NCI-H1092 treated with DMSO at 0.1 percent for 48 hours (cell line): ENCODE measurements at places on chromosomes 13 and 19.

DNA sequence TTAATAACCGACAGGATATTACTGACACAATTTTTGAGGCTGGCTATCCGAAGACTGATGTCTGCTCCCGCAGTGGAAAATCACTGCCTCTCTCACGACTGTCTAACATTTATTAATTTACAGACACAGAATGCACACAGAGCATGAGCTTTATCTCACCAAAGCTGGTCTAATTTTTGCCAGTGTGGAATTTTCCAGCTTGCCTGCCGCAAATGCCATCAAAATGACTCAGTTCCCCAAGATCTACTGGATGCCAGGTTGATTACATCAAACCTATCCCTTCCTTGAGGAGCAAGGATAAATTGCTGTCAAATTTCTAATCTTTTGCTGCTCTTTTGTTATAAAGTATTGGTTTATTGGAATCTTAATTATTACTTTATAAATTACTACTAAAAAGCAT is 1775.1 kb upstream of the PCDH20 start:
- DNase-seq = no peak

GRCh38 chr13:99220199-99220935 is 19.7 kb downstream of the UBAC2 start:
- DNase-seq = no peak

DNA sequence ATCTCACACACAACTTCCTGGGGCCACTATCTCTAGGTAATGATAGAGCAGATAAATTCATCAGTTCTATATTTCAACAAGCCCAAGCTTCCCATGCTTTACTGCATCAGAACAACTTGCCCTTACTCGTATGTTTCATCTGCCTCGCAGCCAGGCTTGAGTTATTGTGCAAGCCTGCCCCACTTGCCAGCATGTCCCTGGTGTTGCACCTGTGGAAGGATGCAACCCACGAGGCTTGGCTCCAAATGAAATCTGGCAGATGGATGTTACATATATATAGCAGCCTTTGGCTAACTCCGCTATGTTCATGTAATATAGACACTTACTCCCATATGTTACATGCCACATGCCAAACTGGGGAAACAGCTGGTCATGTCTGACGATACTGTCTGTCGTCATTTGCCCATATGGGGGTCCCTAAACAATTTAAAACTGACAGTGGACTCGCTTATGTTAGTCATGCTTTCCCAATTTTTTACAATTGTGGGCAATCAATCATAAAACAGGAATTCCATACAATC is 6.2 kb downstream of the ERVK3-1 start:
- DNase-seq = no peak

DNA sequence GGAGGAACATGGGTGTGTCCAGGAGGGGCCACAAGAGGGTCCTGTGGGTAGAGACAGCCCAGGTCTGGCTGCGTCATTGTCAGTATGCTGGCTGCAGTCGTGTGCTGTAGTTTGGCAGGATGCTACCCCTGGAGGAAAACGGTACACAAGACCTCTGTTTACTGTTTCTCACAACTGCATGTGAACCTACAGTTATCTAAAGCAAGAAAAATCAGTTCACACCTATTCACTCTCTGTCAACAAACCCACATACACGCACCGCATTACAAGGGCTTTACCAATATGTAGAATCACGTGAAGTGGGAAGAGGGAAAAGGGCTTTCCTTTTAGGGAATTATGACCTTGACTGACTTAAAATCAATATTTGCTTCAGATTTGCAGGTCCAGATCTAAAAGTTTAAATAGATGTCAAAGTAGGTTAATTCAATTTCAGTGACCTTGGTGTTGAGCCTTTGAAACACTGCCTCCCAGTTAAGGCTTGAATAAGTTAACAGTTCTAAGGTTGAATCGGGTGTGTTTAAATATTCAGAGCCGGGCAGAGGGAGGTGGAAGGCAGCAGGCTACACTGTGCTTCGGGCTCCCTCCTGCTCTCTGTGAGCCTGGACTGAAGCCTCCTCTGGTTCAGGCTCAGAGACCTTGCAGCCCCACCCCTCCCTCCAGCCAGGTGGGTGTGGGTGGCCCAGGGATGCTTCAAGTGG is 17.2 kb upstream of the MCF2L start:
- DNase-seq = no peak

DNA sequence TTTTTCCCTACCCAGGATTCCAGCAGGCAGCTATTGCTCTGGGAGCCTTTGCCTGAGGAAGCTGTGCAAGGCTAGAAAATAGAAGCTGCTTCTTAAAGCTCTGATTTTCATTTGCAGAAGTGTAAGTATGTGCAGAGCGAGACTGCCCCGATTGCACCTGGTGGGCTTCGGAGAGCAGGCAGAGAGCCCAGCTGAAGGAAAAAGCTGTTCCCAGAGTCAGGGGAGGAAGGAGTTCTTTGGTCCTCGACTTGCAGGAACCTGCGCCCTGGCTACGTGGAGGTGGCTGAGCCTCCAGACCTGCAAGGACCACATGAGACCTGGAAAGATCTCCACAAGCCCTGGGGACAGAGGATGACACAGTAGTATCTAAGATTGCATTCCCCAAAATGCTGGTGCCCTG is 235.0 kb upstream of the ARGLU1 start:
- DNase-seq = no peak

DNA sequence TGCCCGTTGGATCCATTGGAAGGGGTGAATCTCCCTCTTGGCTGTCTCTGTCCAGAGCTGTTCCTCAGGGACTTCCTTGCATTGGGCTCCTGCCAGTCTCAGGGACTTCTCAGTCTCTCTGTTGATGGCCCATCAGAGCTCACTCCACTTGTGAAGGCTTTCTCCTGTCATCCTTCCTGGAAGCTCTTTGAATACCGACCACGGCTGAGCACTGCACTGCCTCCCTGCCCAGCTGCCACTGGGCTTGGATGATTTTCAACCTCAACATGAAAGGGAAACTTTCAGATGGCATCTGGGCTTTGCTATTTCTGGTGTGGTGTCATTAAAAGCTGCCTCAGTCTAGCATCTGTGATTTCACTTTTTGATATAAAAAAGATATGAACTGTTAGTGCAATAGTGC is 66.1 kb upstream of the ANKRD10 start:
- no peak for DNase-seq

DNA sequence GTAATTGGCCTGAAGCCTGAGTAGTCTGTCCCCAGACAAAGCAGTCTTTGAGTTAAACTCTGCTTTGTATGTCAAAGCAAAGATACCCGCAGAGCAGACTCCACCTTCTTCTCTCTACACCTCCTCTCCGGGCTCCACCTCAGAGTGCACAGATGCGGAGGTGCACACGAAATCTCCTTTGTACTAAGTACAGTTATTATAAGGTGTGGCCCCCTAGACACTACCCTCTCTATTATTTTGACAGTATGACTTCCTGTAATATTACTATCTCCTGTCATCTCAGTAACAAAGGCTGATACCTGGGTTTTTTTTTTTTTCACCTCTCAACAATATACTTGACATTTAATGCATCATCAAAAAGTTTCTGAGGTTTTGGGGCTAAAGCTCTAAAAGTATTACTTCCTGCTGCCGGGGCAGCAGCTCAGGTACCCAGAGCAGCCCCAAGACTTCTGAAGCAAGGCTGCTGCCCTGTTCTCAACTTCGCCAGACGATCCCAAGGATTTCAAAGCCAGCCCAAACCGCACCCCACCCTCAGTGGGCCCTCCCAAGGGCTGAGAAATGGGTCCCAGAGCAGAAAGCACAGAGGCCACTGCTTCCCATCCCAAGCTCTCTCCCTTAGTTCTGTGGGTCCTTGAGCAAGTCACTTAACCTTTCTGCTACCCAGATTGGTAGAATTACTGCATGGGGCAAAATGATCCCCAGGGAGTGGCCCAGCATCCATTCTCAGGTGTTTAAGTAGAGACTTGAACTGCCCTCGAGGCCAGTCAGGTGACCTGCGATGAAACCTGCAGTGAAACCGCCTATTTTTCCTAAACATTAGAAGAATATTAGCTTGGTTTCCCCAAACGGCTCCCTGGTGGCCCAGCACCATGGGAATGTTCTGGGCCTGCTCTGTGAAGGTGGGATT is 180.6 kb downstream of the FOXO1 start:
- DNase-seq = no peak

DNA sequence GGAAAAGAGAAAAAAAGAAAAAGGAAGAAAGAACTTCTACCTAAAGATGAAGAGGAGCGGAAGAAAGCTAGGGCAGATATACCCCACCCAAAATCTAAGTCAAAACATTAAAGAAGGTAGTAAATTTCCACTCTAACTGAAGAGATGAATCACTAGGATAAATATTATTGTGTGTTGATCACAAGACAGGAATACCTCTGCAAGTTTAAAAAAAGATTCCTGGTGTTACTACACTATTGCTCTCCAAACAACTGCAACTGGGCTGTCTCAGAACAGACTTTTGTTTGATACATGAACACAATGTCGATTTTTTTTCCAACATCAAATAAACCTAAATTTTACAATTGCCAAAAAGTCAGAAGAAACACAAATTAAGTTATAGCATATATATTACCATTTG is 6.8 kb downstream of the HSPH1 start:
- no peak for DNase-seq

- DNase-seq = no peak
These were observed 1.6 kb downstream of the TRIM28 start for GRCh38 chr19:58545286-58546018.

- DNase-seq = no peak
These were observed 1307.9 kb downstream of the UQCRFS1 start for GRCh38 chr19:27905074-27905473.

GRCh38 chr19:35231956-35232645 is 3.6 kb upstream of the FAM187B start:
- no peak for DNase-seq

- peak; percentile 63 for DNase-seq
These were observed 572 bp downstream of the UGGT2 start for GRCh38 chr13:96052656-96053002.

GRCh38 chr13:28575200-28575599 is 80.3 kb upstream of the FLT1 start:
- no peak for DNase-seq

- DNase-seq = no peak
These were observed 605.8 kb downstream of the UQCRFS1 start for GRCh38 chr19:28607066-28607583.

- DNase-seq = peak; percentile 89
These were observed 117.5 kb downstream of the ATP8A2 start for GRCh38 chr13:25489238-25489637.

GRCh38 chr19:35011091-35011689 is 11.1 kb downstream of the GRAMD1A start:
- DNase-seq = no peak
